ENCODE measurements at places on chromosomes 1 and 21.

- no peak for DNase-seq
- H3K4me3 ChIP-seq: no peak overlapping the region
- H3K27me3 ChIP-seq: peaks cover 3% of the 10 kb centered on the region
- no peaks in the 10 kb centered on the region for H3K36me3 ChIP-seq
- H3K27ac ChIP-seq: no peak overlapping the region
- peaks cover 12% of the 10 kb centered on the region for H3K4me1 ChIP-seq
Measured at GRCh38 chr21:31348188-31348587, 4.1 kb upstream of the TIAM1 start.

GRCh38 chr1:226590614-226591013, 42.0 kb downstream of the STUM start:
- H3K27me3 ChIP-seq: peaks cover 33% of the 10 kb centered on the region
- DNase-seq: no peak
- no peaks in the 10 kb centered on the region for H3K36me3 ChIP-seq
- H3K4me3 ChIP-seq: no peak overlapping the region

- peaks cover 80% of the 10 kb centered on the region for H3K4me1 ChIP-seq
- no peaks in the 10 kb centered on the region for H3K27me3 ChIP-seq
- peaks cover 24% of the 10 kb centered on the region for H3K36me3 ChIP-seq
- H3K4me3 ChIP-seq: peak overlapping the region; percentile 40
- peak; percentile 88 for DNase-seq
- H3K27ac ChIP-seq: peak overlapping the region; percentile 84
Measured at GRCh38 chr1:13766592-13767564, 66.9 kb downstream of the PRDM2 start.

GRCh38 chr1:156725683-156726280, 2.5 kb upstream of the METTL25B start:
- peaks cover 5% of the 10 kb centered on the region for H3K27me3 ChIP-seq
- H3K27ac ChIP-seq: no peak overlapping the region
- H3K4me1 ChIP-seq: peaks cover 16% of the 10 kb centered on the region
- DNase-seq: peak; percentile 85
- H3K36me3 ChIP-seq: peaks cover 16% of the 10 kb centered on the region
- H3K4me3 ChIP-seq: no peak overlapping the region

- DNase-seq: peak; percentile 83
- peak overlapping the region; percentile 47 for H3K4me3 ChIP-seq
- peak overlapping the region; percentile 90 for H3K27ac ChIP-seq
- H3K36me3 ChIP-seq: no peaks in the 10 kb centered on the region
- H3K4me1 ChIP-seq: peaks cover 48% of the 10 kb centered on the region
Measured at GRCh38 chr1:150537732-150538684, 11.2 kb upstream of the ADAMTSL4 start.

- no peaks in the 10 kb centered on the region for H3K27me3 ChIP-seq
- no peak for DNase-seq
- H3K36me3 ChIP-seq: no peaks in the 10 kb centered on the region
- no peak overlapping the region for H3K4me3 ChIP-seq
- peaks cover 7% of the 10 kb centered on the region for H3K4me1 ChIP-seq
Measured at GRCh38 chr1:212853658-212854057, 4.4 kb upstream of the FLVCR1 start.

- peaks cover 12% of the 10 kb centered on the region for H3K36me3 ChIP-seq
- peaks cover 26% of the 10 kb centered on the region for H3K27me3 ChIP-seq
- no peaks in the 10 kb centered on the region for H3K4me1 ChIP-seq
- no peak for DNase-seq
Measured at GRCh38 chr1:223216074-223216473, 73.0 kb upstream of the TLR5 start.

DNA sequence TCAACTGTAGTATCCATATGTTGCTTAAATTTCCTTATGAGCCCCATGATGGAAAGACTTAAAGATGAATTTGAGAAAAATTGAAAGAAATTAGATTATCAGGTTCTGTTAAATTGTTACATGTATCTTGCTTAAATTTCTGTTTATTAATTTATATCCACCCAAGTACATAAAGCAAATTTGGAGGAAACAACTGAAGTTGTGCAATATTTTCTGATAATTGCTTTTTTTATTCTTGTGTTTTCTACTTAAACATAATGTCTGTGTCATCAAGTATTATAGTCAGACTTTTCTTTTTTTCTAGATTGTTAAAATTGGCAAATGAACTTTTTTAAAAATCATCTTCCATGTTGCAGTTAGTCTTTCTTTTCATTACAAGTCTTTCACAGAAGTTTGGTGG, 36.8 kb downstream of the RNF11 start:
- no peak overlapping the region for H3K4me3 ChIP-seq
- H3K4me1 ChIP-seq: peaks cover 30% of the 10 kb centered on the region
- DNase-seq: no peak
- no peaks in the 10 kb centered on the region for H3K27me3 ChIP-seq

DNA sequence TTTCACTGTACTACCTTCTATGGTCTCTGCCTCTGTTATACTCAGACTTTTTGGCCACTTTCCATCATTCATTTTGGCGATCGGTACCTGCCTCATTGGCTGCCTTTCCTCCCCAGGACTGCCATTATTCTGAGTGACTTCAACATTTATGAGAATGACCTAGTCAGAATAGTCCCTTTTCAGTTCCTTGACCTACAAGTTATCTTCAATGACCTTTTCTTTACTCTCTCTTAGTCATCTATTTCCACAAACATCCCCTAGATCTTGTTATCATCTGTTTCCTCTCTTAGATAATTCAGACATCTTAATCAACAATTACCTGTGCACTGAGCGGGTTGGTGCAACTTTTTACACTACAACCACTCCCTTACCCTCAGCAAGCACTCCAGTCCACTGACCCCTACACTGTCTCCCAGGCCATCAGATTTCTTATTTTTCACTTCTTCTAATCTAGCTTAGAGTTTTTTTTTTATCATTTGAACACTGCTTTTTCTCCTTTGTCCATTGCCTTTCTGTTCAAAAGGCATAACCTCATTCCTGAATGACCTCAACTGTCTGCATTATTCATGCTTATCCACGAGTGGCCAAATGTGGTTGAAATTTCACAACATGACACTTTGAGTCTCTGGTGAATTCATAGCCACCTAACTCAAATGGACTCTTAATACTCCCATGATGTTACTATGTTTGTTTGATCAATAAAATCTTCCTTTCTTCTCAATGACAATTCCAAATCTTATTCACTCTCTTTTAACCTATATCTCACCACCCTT, 112.7 kb downstream of the HMCN1 start:
- no peaks in the 10 kb centered on the region for H3K27me3 ChIP-seq
- peaks cover 9% of the 10 kb centered on the region for H3K4me1 ChIP-seq
- H3K36me3 ChIP-seq: no peaks in the 10 kb centered on the region

DNA sequence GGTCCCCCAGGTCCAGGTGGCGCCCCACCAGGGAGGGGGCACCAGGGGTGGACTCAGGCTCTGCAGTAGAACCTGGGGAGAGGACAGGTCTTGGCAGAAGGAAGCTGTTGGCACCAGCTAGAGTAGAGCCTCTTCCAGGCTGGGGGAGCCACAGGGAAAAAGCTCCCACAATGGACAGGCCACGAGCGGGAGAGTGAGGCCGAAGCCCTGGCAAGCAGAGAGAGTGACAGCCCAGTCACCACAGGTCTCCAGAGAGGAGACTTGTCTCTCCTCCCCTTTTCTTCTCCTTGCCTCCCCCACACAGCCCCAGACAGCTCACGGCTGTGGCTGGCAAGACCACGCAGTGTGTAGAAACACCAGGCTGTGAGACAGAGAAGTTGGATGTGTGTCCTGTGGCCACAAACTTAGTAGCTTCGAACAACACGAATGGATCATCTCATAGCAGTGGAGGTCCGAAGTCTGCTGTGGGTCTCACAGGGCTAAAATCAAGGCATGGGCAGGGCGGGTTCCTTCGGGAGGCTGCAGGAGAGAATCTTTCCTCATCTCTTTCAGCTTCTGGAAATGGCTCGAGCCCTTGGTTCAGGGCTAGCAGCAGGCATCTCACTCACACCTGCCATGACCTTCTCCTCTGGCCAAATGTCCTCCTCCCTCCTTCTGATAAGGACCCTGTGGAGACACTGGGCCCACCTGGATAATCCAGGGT, 3.3 kb downstream of the KRTAP12-4 start:
- peaks cover 6% of the 10 kb centered on the region for H3K36me3 ChIP-seq
- no peak overlapping the region for H3K4me3 ChIP-seq
- peaks cover 15% of the 10 kb centered on the region for H3K27me3 ChIP-seq
- H3K27ac ChIP-seq: no peak overlapping the region
- no peak for DNase-seq

GRCh38 chr1:33434363-33434750, 3.5 kb upstream of the PHC2 start:
- H3K4me3 ChIP-seq: no peak overlapping the region
- peaks cover 53% of the 10 kb centered on the region for H3K4me1 ChIP-seq
- DNase-seq: no peak
- H3K36me3 ChIP-seq: no peaks in the 10 kb centered on the region
- peaks cover 4% of the 10 kb centered on the region for H3K27me3 ChIP-seq

DNA sequence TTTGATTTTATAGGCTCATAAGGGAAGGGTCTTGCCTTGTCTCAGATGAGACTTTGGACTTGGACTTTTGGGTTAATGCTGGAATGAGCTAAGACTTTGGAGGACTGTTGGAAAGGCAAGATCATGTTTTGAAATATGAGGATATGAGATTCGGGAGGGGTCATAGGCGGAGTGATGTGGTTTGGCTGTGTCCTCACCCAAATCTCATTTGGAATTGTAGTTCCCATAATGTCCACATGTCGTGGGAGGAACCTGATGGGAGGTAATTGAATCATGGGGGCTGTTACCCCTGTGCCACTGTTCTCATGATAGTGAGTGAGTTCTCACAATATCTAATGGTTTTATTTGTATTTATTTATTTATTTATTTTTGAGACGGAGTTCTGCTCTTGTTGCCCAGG, 6.9 kb upstream of the CSDE1 start:
- no peak for DNase-seq
- no peaks in the 10 kb centered on the region for H3K27me3 ChIP-seq
- no peaks in the 10 kb centered on the region for H3K4me1 ChIP-seq

All from HFFc6 (cell line).